Anterior cingulate cortex (tissue), 58 donors: ENCODE measurements at places on chromosomes 13 and 19.

DNA sequence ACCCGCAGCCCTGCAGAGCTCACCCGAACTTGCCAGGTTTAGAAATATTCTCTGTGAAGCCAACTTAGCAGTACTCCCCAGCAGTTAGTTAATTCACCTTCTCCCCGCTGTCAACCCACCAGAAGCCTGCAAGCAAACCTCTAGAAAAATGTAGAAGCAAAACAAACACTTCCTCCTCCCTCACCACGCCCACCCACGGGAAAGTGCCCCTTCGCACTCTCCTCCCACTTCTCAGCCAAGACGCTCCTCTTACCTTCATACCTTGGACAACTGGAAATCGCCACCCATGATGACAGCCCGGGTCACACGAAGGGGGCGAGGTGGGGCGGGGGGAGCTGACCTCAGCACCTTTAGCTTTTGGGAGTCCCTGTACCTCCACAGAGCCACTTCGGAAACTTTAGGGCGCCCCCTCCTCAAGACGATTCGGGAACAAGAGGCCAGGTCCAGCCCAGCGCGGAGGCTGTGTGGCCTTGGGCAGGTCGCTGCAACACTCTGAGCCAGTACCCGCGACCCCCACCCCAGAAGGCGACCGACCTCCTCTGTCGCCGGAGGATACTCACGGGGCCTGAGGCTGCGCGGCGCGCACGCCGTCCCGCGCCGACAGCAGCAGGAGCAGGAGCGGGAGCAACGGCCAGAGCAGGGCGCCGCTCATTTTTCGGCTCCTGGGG is 485 bp downstream of the CPAMD8 start:
- no peak for DNase-seq

- DNase-seq, result no peak
Measured at GRCh38 chr13:23350009-23350408, 83.5 kb downstream of the SACS start.

GRCh38 chr13:20489185-20489820 is 36.4 kb downstream of the CRYL1 start:
- DNase-seq, result no peak

GRCh38 chr19:32750441-32751055 is 31.0 kb downstream of the TDRD12 start:
- DNase-seq, result no peak

DNA sequence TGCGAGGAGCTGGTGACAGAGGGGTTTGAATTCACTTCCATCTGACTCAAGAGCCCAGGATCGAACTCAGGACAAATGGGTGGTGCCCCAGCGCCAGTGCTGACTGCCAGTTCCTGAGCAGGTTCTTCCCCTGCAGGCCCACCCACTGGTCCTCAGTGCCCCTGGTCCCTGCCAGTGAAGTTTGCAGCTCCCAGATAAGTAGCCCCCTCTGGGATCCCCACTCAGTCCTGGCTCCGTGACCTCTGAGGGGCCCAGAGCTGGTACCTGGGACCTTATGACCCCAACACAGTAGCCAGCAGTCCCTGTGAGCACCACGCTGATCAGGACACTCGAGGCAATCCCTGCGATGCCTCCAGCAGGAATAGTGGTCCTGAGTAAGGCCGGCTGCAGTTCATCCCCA is 11.3 kb upstream of the CEACAM20 start:
- DNase-seq, result no peak

- DNase-seq, result no peak
Measured at GRCh38 chr13:20221772-20222171, 10.3 kb downstream of the GJB6 start.

- DNase-seq, result no peak
Measured at GRCh38 chr19:53102206-53102755, 941 bp downstream of the ZNF160 start.

DNA sequence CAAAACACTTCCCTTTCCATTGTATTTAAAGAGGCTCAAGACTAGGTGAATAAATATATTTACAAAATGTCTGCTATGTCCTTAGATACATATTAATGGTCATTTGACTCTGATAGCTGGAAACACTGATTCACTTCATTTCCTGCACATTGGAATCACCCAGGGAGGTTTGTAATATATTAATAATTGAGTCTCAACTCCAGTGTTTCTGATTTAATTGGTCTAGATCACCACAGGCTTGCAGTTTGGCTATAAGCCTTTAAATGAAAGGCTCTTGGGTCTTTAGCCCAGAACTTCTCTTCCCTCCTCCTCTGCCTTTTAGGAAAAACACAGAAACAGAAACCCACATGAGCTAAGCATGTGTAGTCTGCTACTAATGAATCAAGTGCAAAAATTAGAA is 378.0 kb downstream of the TBC1D4 start:
- no peak for DNase-seq
